ENCODE measurements at places on chromosomes 12 and 14.

DNA sequence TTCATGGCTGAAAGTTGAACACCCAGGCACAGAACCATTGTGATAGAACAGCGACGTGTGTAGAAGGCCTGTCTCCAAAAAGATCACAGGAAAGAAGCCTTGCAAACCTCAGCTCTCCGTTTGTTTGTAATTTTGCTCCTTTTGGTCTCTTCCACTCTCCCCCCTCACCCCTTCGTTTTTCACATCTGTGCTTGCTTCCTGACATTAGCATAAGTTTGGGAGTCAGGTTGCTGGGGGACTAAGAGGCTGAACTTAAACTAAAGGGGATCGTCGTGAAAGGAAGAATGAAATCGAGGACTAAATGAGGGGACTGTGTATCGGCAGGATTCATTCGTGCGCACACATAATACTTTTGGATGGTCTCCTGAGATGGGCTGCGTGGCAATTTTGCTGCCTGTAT lies 200.6 kb downstream of the BCAT1 start:
- no peak for DNase-seq

- no peak for DNase-seq
These were observed 217.0 kb downstream of the SLC25A21 start for GRCh38 chr14:36955376-36955775.

- no peak for DNase-seq
These were observed 51.2 kb downstream of the ATF7IP start for GRCh38 chr12:14416658-14417057.

DNA sequence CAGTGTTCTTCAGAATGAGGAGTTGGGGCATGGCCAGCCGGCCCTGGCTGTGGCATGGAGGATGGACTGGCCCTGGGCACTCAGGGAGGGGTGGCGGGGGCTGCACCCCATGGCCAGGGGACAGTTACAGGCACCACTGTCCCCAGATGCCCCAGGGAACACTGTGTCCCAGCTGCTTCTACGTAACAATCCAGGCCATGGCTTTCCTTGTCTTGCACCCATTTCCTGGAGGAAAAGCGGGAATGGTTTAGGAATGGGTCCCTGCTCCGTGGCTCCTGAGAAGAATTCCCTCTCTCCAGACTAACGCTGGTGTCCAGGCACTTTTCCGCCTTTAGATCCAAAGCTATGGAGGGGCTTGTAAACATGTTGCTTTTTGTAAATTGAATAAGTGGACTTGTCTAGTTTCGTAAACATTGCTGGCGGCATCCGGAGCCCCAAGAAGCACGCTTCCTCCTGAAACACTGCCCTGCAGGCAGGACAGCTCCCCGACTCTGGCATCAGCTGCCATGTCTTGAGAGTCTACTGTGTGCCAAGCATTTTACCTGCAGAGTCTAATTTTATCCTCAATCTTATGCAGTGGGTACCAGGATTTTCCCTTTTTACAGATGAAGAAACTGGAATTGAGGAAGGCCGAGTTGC lies 238.3 kb downstream of the SLC41A2 start:
- DNase-seq, result no peak

DNA sequence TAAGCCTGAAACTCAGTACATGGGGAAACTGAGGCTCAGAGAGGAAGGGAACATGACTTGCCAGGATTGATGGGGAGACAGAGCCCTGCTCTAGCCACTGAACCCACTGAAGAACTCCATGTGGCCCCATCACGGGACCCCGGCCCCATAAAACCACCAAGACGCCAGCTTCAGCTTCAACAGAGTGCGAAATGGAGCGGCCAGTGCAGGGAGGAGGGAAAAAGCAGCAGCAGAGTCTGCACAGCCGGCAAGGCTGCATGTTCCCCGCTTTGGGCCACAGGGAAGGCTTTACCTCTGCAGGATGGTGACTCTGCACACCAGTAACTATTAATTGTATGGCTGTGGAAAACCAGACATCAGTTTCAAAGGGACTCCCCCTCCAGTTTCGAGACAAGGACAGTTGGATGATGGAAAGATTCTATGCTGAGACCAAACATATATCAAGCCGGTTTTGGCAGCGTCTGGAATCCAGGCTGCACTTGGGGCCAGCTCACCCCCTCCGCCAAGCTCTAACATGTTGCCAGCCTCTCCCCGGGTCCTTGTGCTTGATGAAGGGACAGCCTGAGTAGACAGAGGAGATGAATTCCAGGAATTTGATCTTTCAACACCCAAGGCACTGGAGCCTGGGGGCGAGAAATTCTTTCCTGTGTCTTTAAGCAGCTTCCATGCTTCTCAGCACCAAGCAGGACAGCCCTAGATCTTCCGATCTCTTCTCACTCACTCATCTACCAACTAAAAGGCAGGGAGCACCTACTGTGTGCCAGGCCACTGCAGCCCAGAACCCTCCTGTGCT lies 55.7 kb upstream of the BCL11B start:
- DNase-seq, result peak; percentile 24

DNA sequence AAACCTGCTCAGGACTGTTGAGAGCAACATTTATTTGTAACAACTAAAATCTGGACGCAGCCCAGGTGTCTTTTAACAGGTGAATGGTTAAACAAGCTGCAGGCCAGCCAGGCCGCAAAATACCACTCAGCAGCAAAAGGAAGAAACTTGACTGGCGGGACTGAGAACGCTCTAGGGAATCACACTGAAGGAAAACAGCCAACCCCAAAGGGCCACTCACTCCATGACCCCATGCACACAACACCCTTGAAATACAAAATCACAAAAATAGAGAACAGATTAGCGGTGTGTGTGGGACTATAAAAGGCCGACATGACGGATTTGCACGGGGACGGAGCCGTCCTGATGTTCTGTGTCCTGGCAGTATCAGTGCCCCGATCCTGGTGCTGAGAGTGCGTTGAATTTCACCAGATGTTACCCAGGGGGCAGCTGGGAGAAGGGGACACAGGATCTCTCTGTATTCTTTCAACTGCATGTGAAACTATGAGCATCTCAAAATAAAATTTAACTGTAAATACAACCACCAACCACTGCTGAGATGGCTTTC lies 23.0 kb downstream of the VPS37B start:
- DNase-seq, result no peak

DNA sequence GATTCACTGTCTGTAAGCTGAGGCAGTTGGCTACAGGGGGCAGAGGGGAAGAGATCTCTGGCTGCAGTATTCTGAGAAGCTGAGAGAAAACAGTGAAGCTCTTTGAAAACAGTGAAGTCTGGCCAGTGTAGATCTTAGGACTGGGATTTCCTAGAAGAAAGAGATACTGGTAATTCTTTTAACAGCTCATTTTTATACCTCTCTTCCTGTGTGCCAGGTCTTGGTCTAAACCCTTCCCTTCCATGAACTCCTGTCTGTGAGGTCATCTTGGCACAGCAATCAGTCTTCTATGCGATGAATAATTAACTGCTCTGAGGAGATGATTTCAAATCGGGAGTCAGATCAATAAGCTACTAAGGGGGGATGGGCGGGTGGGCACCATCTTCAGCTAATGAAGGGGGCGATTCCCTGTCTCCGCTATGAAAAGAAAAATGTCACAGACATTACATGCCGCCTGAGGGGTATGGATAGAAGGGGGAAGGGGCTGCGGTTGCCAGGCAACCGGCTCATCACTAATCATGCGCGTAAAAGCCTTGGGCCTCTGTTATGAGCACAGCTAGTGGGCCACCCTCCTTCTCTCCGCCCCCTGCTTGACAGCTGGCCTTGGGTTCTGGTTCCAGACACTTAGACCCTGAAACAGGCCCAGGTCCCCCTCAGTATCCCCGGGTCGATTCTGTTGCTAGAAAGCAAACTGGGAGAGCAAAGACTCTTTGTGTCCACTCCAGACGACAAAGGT lies 75.3 kb upstream of the CEP83 start:
- DNase-seq, result peak; percentile 43

- no peak for DNase-seq
These were observed 51.3 kb upstream of the NPFF start for GRCh38 chr12:53558631-53559030.

- DNase-seq, result no peak
These were observed 56.5 kb downstream of the CPM start for GRCh38 chr12:68876461-68876860.

DNA sequence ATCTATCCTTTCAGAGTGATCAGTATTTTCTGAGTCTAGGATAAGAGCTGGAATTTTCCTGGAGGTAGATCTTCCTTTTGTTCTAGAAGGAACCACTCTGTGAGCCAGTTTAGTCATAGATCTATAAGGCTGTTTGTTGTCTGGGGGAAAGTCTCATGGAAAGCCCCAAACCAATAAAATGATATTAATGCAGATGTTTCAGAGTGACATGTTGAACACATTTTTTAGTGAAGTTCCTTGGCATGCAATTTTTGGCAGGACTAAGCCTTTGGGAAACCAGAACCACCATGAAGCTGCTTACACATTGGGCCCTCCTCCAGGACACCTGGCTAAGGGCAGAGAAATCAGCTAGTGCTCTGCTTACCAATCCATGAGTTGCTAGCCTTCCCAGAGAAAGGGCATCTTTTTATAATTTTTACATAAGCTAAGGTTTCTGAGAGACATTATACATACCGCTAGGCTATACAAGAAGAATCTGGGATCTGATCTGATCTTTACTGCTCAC lies 101.5 kb upstream of the PCED1B start:
- no peak for DNase-seq

- no peak for DNase-seq
These were observed 3.7 kb downstream of the HOXC10 start for GRCh38 chr12:53988541-53989226.

Measured in nephron progenitor cell (in vitro differentiated cells).